ENCODE measurements at places on chromosomes 4 and X.

- no peak for DNase-seq
These were observed 36.3 kb upstream of the REST start for GRCh38 chr4:56871371-56871866.

GRCh38 chr4:31983246-31983645 is 1263.1 kb downstream of the PCDH7 start:
- DNase-seq, result no peak

DNA sequence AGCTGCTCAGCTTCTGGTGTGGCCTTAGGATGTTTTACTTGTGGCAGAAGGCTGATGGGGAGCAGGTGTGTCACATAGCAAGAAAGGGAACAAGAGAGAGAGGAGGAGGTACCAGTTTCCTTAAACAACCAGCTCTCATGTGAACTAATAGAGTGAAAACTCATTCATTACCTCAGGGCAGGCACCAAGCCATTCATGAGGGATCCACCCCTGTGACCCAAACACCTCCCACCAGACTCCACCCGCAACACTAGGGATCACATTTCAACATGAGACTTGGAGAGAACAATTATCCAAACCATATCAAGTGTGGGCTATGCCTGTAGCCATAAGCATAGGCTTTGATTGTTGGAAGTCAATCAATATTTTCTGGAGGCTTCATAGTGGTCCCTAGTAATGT is 56.0 kb downstream of the GSX2 start:
- DNase-seq, result no peak

- peak; percentile 85 for DNase-seq
These were observed 70.5 kb downstream of the SEC24D start for GRCh38 chr4:118765399-118765798.

GRCh38 chrX:31297881-31298280 is 226.0 kb upstream of the FTHL17 start:
- DNase-seq, result no peak

All from HS-5 (cell line).